ENCODE measurements at places on chromosomes 1 and 21.

- no peak for DNase-seq
Observed at GRCh38 chr1:183694066-183694465, 41.0 kb upstream of the APOBEC4 start.

GRCh38 chr1:243264717-243265116 lies 8.9 kb downstream of the SDCCAG8 start:
- DNase-seq: peak; percentile 90

- DNase-seq: no peak
Observed at GRCh38 chr21:36699546-36700294, 805 bp downstream of the SIM2 start.

- DNase-seq: no peak
Observed at GRCh38 chr21:28429161-28429560, 563.5 kb downstream of the LTN1 start.

DNA sequence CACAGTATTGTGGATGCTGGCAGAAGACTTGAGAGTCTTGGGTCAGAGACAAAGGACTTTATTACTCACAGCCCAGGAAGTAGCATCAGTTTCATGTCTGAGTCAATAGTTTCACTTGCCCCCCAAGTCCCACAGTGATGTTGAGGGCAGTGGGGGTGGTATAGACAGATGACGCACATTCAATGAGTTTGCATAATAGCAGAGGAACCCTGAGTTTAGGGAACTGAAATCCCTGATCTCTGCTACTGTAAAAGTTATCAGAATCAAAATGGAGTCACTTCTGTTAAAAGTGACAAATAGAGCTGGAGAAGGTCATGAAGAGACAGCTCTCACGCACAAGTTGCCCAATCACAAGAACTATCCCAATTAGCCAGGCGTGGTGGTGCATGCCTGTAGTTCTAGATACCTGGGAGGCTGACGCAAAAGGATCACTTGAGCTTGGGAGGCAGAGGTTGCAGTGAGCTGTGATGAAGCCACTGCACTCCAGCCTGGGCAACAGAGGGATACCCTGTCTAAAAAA lies 11.5 kb upstream of the HCRTR1 start:
- DNase-seq: no peak

GRCh38 chr1:31755197-31755611 lies 8.9 kb downstream of the ADGRB2 start:
- no peak for DNase-seq

DNA sequence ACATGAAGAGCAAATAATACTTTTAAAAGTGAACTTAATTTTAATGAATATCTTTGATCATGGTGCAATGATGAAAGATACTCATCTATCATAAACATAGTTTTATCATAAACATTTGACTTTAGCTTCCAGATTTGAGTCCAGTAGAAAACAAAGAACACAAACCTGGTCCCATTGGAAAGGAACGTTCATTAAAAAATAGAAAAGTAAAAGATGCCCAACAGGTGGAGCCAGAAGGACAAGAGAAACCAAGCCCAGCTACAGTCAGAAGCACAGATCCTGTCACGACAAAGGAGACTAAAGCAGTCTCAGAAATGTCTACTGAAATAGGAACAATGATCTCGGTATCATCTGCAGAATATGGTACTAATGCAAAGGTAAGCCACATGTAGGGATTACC lies 55.6 kb upstream of the MYOCOS start:
- no peak for DNase-seq

GRCh38 chr1:247884797-247885413 lies 10.5 kb upstream of the OR2W3 start:
- no peak for DNase-seq

DNA sequence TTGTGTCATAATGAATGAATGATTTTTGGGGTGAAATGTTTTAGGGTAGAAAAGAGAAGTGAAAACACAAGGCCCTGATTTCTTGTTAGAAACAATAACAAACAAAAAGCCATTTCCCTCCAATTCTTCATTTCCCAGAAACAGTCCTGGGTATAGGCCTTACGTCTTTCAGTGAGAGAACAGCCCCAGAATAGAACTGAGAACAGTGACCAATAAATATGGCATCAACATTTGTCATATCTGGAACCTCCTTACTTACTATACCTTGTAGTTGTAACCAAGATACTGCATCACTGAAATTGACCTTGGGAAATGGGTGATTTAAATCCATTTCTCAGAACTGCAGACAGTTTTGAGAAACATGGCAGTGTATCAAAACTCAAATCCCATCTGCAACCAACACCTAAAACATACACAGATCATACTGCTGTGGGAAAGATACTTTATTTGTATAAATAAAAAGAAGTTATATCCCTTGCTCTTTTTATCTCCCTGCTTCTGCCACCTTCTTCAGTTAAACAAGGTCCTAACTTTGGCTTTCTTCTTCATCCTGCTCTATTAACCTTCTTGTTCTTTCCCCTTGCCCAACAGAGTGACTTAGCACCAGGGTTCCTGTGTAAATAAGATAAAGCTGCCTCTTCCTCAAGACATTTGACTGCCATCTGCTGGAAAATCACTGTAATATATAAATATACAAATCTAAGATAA lies 19.5 kb downstream of the XKR8 start:
- peak; percentile 92 for DNase-seq

GRCh38 chr1:42035205-42035829 lies 116.6 kb upstream of the HIVEP3 start:
- DNase-seq: peak; percentile 40

DNA sequence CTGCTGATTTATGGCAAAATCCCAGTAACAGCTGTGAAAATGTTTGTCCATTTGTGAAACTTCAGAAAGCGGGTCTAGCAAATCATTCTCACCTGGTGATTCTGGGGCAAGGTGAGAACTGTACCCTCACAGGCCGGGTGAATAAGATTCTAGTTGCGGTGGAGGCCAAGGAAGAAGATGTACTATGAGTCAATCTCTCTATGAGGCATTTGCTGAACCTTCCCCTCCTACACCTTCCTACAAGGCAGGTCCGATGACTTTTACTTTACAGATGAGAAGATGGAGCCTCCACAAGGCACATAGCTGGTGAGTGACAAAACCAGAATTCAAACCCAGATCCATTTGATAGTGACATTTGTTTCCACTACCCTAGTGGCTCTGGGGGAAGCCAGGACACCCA lies 72.7 kb downstream of the BACH1 start:
- DNase-seq: no peak

- DNase-seq: peak; percentile 91
Observed at GRCh38 chr1:243452092-243452491, 196.3 kb downstream of the SDCCAG8 start.

DNA sequence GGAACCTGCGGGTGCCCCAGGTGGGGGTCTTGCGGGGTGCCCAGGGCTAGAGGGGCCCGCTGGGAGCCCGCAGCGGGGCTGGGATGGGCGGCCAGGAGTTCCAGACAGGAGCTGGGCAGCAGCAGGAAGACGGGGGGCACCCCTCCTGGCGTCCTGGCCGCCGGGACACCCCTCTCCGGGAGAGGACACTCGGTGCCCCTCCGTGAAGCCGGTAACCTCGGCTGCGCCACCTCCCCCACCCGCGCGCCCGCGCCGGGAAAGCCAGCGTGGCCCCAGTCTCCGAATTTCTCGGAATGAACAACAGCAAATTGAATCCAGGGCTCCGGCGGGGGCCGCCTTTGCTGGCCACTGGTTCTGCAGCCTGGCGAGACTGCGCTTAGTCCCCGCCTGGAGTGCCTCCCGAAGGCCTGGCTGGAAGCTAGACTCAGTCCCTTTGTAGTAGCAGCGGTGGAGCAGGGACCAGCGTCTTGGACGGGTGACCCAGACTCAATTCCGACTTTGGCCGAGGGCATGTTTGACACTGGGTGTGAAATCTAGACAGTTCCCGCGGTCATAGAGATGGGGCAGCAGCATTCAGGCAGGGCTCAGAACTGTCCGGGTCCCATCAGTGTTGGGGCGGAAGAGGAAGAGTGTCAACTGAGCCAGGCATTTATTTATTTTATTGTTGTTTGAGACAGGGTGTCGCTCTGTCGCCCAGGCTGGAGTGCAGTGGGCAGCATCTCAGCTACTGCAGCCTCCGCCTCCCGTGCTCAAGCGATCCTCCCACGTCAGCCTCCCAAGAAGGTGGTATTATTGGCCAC lies 773 bp downstream of the IFNGR2 start:
- peak; percentile 18 for DNase-seq

GRCh38 chr21:15121655-15122120 lies 56.9 kb upstream of the NRIP1 start:
- DNase-seq: no peak

- DNase-seq: no peak
Observed at GRCh38 chr1:208233546-208233945, 10.6 kb downstream of the PLXNA2 start.

DNA sequence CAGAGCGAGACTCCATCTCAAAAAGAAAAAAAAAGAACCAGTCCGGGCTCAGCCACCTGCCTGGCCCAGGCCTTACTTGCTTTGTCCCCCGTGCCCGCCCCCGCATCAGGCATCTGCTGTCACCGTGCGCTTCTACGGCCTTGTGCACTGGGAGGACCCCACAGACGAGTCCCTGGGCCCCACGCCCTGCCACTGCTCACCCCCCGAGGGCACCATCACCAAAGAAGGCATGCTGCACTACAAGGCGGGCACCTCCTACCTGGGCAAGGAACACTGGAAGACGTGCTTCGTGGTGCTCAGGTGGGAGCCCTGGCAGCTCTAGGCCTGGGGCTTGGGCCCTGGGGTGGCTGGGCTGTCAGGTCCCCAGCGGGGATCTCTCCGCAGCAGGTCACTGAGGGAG lies 5.6 kb upstream of the SLC25A34 start:
- no peak for DNase-seq

DNA sequence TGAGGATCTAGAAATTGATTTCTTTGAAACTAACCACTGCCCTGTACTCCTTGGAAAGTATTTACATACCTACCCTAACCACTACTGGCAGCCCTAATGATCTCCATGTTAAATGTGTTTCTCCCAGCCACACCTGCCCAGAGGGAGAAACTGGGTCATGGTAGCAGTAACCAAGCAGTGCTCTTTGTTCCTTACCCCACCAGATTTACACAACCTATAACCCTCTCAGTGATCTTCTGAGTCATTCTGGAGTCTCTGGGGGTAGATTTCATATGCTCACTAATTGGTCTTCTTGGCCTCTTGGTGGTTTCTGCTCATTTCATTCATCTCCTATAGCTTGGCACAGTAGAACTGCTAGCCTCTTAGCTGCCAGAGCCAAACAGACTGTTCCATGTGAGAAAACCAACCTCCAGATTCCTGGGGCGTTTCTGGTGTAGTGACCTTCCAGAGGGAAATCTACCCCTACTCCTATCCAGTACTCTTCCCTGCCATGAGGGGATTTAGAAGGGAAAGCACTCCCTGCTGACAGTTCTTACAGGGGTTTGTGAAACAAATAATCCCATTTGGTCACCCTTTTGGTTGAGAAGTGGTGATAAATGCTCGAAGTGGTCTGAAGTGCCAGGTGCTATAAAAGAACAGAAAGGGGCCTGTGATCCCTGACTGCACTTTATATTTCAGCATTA lies 36.2 kb upstream of the LRIG2 start:
- DNase-seq: no peak

DNA sequence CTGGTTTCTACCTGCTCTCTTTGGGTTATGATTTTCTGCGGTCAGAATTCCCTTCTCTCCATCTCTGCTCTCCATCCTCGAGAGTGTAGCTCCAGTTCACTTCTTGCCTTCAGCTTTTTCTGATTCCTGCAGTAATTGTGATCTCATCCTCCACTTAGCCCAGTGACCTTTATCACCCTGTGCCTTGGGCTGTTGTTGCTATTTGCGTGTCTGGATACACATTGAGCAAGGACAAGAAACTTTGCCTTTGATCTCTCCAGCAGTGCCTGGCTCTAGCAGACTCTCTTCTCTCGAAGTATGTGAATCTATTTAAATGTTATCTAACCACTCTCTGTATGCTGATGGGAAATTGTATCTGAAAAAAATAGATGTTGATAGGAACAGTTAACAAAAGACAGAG lies 76.4 kb upstream of the MARK1 start:
- DNase-seq: no peak

DNA sequence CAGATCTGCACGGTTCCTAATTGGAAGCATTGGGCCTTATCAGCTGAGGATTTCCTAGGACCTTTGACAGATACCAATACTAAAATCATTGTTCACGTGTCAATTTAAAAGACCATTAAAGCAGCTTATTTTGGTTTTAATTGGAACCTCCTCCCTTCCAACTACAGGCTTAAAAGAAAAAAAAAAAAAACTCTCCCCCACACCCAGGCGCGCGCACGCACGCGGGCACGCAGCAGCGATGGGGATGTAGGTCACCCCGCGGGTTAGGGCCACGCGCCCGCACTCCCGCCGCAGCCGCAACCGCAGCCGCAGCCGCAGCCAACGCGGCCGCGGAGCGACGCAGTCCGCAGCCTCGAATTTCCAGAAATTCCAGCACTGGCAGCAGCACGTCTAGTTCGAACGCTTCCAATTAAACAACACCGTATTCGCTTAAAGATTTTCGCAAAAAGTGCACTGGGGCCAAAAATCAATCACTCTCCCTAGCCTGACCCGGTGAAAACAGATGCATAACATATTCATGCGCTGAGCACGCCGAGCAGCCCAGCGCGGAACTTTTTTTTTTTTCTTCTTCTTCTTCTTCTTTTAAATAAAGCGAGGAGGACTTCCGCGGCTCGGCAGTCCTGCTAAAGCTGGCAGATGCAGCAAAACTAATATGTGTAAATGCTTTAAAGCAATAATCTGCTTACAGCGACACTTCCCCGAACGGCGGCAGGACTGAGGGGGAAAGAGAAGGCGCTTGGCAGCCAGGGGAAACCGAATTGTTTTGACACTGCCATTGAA lies 13.3 kb upstream of the BARHL2 start:
- no peak for DNase-seq

GRCh38 chr1:119676571-119677206 lies 28.6 kb upstream of the ZNF697 start:
- no peak for DNase-seq

- DNase-seq: no peak
Observed at GRCh38 chr1:93592551-93592949, 89.1 kb downstream of the BCAR3 start.

DNA sequence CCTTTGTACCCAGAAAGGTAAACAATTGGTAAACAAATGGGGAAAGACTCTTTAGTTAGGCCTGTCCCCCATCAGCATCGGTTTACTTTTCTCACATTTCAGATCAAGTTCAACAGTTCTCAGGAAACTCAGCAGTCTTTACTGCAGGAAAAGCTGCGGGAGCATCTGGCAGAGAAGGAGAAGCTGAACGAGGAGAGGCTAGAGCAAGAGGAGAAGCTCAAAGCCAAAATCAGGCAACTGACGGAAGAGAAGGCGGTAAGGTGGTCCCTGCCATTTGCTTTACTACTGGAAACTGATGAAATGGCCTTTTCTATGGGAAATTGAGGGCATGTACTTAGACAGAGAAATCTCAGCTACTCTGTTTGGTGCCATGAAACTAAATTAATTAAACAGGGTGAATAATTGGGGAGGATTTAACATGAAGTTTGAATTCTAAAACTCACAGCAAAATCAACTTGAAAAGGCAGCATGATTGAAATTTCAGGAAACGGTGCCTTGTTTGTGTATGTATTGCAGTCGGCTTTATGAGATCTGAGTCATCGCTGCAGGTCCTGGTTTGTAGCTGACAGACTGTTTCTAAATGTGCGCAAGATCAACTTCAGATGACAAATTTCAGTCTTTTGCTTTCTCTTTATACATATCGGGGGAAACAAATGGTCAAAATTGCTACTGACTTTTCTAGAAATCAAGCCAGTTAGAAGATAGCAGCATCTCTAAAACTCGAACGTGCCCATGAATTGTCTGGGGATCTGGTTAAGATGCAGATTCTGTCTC lies 67.9 kb upstream of the EFHD2 start:
- DNase-seq: peak; percentile 3

- no peak for DNase-seq
Observed at GRCh38 chr1:182602935-182603645, 1.1 kb downstream of the RGS16 start.
